ENCODE measurements at places on chromosomes 16 and 17.

DNA sequence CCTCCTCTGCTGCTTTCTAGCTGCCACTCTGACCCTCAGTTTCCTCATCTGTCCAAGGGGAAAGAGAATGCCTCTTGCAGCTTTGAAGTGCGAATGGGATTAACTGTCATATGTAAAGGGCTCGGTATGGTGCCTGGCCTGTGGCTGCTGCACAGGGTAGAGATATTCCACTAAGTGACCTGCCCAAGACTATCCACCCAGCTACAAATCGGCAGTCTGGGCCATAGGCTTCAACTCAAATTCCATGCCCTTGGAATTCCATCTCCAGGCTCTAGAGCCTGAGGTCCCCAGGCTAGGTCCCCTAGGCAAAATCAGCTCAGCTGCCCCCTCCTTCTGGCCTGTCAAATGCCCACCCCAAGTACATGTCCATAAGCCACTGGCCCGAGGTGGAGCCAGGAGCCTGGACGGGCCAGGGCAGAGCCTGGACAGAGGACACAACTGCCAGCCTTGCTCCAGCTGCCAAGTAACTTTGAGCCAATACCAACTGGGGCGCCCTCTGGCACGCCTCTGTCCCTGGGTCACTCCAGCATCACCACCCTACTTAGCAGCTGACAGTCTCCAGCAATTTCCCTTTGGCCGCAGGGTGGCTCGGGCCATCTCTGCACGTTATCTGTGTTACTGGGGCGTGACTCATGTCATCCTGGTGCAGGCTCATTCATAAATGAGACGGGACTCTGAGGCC is 57.2 kb downstream of the SDK2 start:
- DNase-seq, result no peak

GRCh38 chr16:23924128-23924527 is 88.3 kb downstream of the PRKCB start:
- DNase-seq, result no peak

GRCh38 chr17:27919079-27919478 is 25.9 kb upstream of the LYRM9 start:
- no peak for DNase-seq

DNA sequence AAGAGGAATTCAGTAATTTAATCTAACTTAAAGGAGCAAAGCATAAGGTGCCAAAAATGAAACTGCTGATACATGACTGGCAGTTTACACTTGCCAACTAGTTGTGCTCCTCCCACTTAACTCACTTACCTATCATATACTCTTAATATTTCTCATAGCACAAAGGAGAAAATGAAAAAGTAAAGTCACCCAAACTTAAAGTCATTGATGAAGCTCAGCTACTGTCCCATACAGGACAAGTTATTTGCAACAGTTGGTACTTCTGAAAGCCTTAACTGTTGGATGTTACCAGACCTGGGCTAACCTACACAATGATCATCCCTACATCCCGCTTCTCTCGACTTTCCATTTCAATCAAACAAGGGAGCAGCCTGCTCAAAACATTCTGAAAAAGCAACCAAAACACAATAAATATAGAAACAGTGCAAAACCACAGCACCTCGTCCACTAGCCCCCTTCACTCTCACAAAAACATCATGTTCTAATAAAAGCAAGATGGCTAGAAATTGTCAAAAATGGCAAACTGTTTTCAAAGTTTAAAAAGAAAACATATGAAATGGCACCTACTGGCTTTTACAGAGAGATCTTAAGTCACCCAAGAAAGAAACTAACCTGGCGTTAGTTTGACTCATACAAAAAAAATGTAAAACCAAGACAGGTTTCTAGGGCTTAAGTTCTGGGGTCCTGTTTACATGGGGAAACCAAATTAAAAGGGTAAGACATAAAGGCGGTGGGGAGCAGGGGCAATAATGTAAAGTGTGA is 868 bp downstream of the MED13 start:
- DNase-seq, result no peak

DNA sequence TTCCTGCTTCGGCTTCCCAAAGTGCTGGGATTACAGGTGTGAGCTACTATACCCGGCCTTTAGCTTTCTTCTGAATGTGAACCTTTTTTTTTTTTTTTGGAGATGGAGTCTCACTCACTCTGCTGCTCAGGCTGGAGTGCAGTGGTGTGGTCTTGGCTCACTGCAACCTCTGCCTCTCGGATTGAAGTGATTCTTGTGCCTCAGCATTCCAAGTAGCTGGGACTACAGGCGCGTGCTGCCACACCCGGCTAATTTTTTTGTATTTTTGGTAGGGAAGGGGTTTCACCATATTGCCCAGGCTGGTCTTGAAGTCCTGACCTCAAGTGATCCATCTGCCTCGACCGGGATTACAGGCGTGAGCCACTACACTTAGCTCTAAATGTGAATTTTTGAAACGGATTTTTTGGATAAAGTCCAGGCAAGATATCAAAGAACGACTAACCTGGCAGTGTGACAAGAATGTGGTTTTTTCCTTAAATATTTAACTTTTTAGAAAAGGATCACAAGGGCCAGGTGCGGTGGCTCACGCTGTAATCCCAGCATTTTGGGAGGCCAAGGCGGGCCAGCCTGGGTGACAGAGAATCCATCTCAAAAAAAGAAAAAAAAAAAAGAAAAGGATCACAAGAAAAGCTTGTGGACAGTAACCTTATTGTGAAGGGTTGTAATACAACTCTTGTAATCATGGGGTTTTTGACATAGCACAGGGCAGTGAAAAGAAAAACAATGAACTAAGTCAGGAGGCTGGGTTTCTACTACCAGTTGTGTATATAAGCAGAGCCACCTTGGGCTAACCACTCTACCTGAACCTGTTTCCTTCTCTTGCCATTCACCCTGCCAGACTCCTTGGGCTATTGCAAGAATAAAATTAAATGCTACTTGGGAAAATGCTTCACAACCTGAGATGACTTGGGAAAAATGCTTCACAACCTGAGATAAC is 6.2 kb downstream of the BRCA1 start:
- no peak for DNase-seq

DNA sequence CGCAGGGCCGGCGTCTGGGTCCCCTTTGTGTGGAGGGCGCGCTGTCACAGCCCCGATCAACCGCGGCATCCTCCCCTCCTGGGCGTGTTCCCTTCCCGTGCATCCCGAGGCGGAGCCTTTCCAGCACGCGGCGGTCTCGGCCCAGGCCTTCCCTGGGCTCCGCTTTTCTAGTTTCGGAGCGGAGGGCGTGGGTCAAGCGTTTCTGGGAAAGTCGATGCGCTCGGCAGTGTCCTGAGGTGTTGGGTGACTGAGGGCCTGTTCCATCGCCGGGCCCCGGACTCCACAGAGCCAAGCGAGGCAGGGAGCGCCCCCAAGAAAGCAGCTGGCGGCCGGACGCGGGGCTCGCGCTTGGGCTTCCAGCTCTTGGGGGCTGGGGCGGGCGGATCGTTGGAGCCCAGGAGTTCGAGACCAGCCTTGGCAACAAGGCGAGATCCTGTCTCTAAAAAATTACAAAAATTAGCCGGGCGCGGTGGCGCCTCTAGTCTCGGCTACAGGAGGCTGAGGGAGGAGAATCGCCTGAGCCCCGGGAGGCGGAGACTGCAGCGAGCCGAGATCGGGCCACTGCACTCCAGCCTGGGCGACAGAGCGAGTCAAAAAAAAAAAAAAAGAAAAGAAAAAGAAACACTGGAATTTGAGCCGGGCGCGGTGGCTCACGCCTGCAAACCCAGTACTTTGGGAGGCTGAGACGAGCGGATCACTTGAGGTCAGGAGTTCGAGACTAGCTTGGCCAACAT is 806 bp downstream of the IFT140 start:
- no peak for DNase-seq

- DNase-seq, result no peak
These were observed 82.3 kb downstream of the MARCHF10 start for GRCh38 chr17:62725791-62726249.

DNA sequence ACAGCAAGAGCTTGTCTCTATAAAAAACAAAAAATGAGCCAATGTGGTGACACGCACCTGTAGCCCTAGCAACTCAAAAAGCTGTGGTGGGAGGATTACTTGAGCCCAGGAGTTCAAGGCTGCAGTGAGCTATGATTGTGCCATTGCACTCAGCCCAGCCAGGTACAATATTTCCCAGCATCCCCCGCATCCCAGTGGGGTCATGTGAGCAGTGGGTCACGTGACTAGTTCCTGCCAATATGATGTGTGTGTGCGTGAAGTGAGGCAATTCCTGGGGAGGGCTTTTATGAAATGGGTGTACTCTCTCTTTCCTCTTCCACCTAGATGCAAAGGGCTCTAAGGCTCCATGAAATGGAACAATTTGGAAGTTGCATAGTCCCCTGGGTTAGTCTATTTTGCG is 81.3 kb downstream of the GSG1L start:
- no peak for DNase-seq

DNA sequence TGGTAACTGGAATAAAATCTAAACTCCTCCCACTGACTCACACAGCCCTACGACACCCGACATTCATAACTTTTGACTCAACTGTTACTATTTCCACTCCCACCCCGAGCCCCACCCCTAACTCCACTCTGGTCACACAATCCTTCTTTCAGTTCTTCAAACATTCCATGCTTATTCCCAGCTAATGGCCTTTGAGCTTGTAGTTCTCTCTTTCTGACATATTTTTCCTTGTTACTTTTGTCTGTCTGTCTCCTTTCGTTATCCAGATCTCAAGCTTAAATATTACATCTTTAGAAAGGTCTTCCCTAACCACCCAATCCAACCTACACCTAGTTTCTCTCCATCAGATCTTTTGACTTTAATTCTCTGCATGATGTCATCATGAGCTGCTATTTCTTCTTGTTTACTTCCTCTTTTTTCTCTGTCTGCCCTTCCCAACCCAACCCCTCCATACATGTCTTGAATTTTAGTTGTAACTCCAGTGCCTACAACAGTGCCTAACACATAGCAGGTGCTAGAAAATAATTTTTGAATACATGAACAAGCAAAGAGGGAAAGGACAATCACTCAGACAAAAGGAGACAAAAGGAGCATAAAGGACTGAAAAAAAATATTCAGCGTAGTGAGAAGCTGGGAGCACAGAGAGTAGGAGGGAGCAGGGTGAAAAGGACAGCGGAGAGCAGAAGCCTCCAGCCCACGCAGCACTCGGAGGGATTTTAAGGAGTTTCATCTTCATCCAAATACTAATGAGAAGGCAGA is 65.2 kb upstream of the SMIM36 start:
- DNase-seq, result no peak

DNA sequence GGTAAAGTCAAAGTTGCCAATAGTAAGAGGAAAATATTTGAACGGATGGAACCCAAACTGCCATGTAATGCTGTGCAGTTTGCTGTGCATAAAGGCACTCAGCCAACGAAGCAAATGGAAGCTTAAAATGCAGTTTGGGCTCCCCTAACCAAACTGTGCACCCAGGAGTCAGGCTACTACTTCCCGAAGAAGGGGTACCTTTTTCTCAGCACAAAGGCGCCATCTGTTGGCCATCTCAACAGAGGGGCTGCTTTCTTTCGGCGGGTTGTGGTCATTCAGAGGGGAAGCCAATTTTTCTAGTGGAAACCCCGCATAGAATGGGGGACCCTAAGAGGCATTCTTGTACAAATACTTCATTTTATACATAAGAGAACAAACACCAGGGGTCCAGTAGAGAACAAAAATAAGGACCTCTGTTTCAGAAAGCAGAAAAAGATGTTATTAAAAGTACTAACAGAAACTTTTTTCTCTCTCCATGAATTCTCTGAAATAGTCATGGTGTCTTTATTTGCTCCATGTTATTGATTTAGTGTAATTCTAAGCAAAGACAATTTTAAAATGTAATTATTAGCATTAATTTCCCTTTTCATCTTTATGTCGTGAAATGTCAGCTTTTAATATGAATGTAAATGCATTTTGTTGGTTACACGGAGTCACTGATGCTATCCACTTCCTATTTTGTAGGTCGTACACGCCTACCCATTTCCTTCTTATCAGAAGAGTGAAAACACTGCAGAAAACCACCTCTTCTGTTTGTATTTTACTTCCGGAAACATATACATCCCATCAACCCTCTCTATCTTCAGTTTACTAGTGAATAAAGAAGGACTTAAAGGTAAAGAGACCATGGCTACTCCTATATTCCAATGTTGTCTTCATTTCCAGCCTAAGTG is 453.3 kb downstream of the KCNJ2 start:
- no peak for DNase-seq

DNA sequence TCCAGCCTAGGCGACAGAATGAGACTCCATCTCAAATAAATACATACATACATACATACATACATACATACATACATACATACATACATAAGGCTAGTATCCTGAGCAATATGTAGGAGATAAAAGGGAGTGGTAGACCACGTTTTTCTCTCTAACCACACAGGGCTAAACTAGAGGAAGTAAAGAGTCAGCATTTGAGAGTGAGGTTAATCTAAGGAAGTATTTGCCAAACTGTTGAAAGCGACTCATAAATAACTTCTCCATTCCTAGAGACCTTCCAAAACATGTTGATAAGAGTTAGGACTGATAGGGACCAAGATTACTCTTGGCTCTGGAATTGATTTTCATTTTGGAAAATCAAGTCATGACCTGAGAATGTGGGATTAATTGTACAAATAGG is 68.9 kb downstream of the NEUROD2 start:
- DNase-seq, result no peak

- DNase-seq, result no peak
These were observed 508.1 kb downstream of the HAPSTR1 start for GRCh38 chr16:9599415-9600120.

- DNase-seq, result peak; percentile 86
These were observed at the start of gene NHERF1 for GRCh38 chr17:74748529-74749278. Gene NHERF1, plus strand, starts transcription at chr17:74748628. Its CDS starts 219 bp downstream, at chr17:74748847.

GRCh38 chr17:19714542-19715411 is 1.6 kb downstream of the SLC47A2 start:
- DNase-seq, result no peak

DNA sequence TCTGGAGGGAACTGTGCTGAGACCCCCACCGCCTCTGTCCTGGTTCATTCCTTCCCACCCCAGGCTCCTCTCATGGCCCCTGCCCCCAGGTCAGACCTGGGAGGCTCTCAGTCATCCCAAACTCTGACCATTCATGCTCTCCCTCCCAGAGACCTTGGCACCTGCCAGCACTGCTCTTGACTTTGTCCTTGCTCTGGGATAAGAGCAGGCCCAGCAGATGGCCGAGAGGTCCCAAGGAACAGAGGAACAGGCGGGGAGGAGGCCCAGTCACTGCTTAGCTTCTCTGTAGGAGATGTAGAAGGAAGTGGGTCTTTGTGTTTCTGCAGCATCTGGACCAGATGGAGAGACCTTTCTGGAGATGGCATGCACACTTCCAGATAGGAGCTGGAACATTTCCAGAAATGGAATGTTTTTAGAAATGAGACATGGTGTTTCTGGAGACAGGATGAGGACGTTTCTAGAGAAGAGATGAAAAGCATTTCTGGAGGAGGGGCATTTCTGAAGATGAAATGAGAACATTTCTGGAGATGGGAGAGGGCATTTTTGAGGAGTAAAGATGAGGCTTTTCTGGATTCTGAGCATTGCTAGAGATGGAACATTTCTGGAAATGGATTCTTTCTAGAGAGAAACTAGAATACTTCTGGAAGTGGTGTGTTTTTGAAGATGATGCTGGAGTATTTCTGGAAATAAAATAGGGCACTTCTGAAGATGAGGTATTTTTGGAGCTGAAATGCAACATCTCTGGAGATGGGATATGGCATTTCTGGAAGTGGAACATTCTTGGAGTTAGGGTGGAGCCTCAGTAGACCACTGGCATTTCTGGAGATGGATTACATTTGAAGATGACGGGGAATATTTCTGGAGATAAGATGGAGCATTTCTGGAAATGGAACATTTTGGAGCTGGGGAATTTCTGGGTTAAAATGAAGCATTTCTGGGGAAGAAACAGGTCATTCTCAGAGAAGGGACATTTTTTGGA is 55.2 kb downstream of the RAI1 start:
- no peak for DNase-seq

- no peak for DNase-seq
These were observed 29.0 kb downstream of the GLG1 start for GRCh38 chr16:74577882-74578366.

GRCh38 chr16:11955713-11956123 is 9.3 kb upstream of the TNFRSF17 start:
- no peak for DNase-seq

Measured in NCI-H2107 (cell line).